ENCODE measurements at places on chromosomes 5 and 9.
A peak's percentile ranks its signal among the peaks of the same experiment; 100 is the strongest.

- DNase-seq, result no peak
These were observed 19.6 kb downstream of the UGCG start for GRCh38 chr9:111916234-111916645.

GRCh38 chr9:27154908-27155307 is 45.9 kb downstream of the TEK start:
- no peak for DNase-seq

GRCh38 chr5:177303121-177303924 is at the start of the genes PRELID1 and RAB24:
Gene PRELID1, plus strand, starts transcription at chr5:177303799. Its CDS starts 187 bp downstream, at chr5:177303986.
Gene RAB24, minus strand, starts transcription at chr5:177303719. Its CDS starts 431 bp downstream, at chr5:177303288.
- DNase-seq, result peak; percentile 92

DNA sequence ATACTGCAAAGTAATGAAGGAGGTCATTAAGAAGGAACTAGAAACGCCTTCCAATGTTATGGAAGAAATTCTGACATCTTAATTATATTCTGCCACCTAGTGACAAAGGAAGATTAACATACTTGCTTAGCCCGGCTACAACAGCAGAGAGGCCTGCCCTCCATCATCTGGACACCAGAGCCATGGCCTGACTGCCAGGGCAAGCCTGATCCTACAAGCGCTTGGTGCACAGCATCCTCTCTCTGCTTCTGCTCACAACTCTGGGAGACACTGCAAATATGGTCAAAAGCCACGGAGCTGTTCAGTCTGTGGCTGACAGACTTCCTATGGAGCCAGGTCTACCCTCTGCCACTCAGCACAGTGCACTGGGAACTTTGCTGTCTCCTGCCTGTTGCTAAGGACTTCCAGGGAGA is 87.3 kb upstream of the SLC44A1 start:
- peak; percentile 56 for DNase-seq

GRCh38 chr9:32543047-32543446 is 9.1 kb upstream of the SMIM27 start:
- no peak for DNase-seq

DNA sequence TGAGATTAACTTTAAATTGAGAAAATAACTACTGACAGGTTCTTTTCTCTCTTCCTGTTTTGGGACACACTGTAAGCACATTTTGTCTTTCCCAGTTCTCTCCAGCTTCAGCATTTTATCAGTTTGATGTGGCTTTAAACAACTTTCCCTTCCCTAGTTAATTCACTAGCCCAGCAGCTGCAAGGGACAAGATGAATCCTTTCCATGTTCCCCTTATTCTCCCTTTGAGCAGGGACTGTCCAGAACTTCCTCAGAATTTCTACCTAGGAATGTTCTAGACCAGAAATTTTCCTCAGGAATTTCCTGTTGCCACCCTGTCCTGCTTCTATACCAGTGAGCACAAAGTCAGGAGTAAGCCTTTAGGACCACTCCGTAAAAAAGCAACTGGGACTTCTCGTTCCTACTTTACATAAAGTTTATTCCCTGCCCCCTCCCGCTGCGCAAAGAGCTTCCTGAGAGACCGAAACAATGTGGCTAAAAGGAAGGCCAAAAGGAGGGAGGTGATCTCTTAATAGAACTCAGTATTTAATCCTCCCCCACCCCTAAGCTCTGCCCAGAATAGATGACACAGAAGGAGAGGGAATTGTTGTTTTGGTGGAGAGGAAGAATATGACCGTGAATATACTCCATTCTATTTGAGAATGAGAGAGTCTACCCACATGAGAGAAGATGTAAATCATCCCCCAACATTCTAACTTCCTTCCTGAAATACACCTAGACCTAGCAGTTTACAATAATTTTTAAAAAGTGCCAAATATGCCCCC is 61.9 kb downstream of the GLIS3 start:
- no peak for DNase-seq

DNA sequence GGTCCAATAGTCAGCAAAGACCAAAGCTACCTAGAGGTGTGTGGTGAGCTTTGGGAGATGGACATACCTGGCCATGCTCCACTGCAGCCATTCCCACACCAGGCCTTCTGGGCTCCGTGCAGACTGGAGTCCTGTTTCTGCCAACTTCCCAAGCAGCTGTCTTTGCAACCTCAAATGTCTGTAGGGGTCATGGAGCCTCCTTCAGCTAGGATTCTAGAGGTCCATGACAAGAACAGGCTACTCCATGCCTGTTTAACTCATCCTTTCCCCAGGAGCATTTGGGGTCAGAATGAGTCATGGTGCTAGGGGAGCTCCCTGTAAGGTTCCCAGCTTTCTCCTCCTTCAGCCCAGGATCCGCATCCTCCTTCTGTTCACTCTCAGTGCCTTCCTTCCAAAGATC is 17.1 kb downstream of the VPS13A start:
- DNase-seq, result no peak

DNA sequence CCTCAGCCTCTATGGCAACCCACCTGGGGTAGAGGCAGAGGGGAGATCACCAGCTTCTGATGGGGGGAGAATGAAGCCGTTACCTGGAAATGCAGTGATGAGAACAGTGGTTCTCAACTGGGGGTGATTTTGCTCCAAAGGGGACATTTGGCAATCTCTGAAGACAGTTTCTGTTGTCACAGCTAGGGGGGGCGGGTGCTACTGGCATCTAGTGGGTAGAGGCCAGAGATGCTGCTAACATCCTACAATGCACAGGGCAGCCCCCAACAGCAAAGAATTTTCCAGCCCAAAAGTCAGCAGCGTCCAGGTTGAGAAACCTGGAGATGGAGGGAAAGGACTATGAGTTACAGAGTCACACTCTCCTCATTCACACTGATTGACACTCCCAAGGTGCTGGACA is 84.5 kb downstream of the FGF1 start:
- DNase-seq, result no peak

Measured in right forelimb (tissue), 1 donor.